Activated T-cell treated with anti-CD3 and anti-CD28 coated beads, Interleukin-2, amount 50 U/mL, for 1 hour (primary cell): ENCODE measurements at places on chromosomes 12 and 14.

GRCh38 chr12:107525719-107526554 is 159.7 kb upstream of the PWP1 start:
- no peak for DNase-seq

- DNase-seq = no peak
Observed at GRCh38 chr12:24025153-24025798, 75.8 kb upstream of the SOX5 start.

- no peak for DNase-seq
Observed at GRCh38 chr14:81371802-81372201, 28.3 kb downstream of the STON2 start.

GRCh38 chr14:79584679-79585078 is 626.6 kb downstream of the DIO2 start:
- no peak for DNase-seq

GRCh38 chr12:82818271-82819035 is 131.7 kb downstream of the TMTC2 start:
- DNase-seq = no peak

DNA sequence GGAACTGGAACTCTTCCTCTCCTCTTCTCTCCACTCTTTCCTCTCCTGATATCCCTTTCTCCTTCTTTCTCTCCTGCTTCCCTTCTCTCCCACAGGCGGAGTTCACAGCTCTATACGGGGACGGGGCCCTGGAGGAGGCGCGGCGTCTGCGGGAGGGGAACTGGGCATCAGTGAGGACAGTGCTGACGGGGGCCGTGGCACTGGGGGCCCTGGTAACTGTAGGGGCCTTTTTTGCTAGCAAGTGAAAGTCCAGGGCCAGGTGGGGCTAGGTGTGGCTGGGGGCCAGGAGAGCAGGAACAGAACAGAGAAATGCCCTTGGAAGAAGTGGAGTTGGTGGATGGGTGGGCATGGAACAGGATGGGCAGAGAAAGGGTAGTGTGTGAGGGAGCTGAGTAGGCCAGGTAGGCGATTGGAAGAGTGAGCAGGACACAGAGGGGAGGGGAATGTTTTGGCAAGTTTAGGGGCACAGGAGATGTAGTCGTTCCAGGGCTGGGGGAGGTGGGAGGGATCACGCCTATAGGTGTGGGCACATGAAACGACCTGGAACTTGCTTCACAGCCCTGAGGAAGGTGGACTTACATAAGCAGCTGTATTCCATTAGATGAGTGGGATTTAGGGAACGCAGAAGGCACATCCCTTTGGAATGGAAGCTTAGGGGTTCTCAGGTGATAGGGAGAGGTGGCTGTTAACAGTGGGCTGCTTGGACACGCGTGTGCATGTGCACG is 2.2 kb downstream of the BCL2L2 start:
- no peak for DNase-seq

DNA sequence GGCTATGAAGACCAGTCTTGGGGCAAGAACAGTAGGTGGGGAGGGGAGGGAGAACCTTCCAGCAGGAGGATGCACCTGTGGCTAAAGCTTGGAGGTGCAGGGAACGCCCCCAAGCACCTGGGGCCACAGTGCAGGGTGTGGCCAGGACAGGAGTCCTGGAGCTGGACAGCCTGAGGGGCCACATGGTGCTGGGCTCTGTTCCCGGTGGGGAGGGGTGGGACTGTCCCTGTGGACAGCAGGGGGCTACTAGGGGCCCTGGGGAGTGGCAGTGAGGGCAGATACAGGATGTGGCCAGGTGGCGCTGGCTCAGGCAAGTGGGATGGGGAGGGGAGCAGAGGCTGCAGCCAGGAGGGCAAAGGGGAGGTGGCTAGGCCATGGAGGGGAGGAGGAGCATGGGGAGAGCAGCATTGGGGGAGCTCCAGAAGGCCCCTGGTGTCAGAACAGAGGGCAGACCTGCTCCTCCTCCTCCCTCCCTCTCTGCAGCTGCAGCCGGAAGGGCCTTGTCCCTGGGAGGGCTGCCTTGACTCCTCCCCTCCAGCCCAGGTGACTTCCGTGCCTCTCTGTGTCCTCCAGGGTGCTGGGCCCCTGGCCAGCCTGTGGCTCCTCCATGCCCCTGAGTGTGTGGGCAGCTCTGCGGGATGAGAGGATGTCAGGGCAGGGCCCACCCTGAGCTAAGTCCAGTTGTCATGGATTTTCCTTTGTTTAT is 68.4 kb upstream of the DLK1 start:
- no peak for DNase-seq

GRCh38 chr12:105166736-105167135 is 59.2 kb downstream of the WASHC4 start:
- DNase-seq = no peak

DNA sequence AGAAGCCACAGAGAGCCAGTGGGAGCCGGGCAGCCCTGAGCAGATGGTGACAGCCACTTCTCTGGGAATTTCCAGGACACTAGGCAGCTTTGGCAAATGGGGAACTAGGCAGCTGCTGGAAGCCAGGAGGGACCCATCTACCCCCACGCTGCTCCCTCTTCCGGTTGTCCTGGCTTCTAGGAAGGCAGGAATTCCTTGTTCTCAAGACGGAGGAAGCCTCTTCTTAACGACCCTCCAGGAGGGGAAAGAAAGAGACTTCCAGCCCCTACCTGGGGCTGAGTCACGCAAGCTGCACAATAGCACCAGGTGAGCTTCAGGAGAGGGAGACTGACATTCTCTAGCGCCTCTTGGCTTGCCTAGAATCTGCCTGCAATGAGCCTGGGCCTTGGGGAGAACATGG is 141.5 kb downstream of the ANO2 start:
- DNase-seq = no peak

GRCh38 chr14:89432226-89432625 is 15.2 kb upstream of the FOXN3 start:
- DNase-seq = no peak
